ENCODE measurements at places on chromosomes 4 and X.

DNA sequence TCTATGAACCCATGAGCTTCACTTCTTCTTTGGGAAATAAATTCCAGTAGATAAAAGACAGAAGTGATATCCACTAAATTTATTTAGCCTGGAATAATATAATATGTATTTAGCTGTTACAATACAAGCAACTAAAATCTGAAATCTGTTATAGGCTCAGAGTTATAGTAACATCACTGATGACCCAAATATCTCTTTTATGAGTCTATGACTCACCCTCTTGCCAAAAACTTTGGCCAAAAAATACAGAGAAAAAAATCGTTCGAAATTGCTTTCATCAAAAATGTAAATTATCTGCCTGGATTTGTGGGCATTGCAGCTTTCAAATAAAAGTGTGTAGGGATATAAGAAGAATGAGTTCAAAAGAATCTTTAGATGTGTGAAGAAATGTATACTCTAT, 89.4 kb upstream of the DKK2 start:
- DNase-seq = no peak

- DNase-seq = no peak
These were observed 301.2 kb downstream of the PACRGL start for GRCh38 chr4:21001490-21001889.

DNA sequence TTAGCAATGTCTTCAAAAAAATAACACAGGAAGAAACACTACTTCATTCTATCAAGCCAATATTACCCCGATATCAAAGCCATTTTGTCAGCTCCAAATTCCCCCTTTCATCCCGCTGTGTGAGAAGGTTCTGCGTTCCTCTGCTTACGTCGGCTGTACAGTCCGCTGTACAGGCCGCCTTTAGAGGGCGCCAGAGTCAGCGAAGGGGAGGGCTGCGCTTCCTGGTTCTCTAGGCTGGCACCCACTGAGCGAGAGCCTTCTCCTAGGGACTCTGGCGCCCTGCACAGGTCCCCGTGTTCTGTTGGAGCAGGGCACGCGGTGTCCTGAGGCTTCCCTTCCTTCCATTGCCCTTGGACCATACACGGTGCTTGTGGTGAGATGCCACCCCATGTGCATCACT, 25.3 kb upstream of the CT45A1 start:
- peak; percentile 18 for DNase-seq

GRCh38 chr4:150280975-150281374, 202.7 kb downstream of the DCLK2 start:
- DNase-seq = no peak

DNA sequence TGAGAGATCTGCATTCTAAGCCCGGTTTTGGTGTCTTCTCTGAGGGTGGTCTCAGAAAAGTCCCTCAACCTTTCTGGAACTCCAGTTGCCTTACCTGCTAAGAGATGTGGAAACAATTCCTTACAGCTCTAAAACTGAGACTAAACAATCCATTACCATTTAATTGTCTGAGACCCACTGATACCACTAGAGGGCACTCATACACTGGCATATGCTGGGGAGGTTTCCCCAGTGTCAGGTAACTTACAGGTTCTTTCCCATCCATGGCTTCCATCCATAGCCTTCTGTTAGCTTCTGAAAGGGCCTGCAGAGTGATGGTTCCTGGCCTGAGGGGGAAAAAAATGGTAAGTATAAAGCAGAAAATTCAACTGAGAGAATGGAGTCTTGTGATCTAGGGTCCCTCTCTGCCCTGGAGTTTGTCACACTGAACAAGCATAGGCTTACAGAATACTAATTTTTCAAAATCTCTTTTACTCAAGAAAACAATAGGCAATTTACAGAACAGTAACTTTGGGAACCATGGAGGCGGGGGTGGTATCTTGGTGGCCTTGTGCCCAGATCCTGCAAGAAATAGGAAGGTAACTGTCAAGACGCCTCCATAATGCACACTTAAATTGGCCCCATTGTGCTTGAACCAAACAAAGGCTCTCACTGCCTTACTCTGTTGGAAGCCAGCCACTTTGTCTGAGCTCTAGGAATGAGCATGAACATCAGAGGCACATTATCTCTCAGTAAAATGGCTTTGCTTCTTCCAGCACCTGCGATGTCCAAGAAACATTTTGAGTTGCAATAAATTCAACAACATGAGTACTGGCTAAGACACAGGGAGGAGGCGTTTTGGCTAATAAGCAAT, 236.1 kb downstream of the OPHN1 start:
- DNase-seq = peak; percentile 55
